ENCODE measurements at places on chromosomes 4 and X.

- no peak for DNase-seq
These were observed 13.1 kb upstream of the AFF1 start for GRCh38 chr4:86921608-86922252.

GRCh38 chr4:87498446-87498900 is 30.7 kb downstream of the SPARCL1 start:
- DNase-seq: no peak

- no peak for DNase-seq
These were observed 96.2 kb downstream of the RELL1 start for GRCh38 chr4:37590016-37590415.

GRCh38 chrX:133818019-133818418 is 167.4 kb downstream of the GPC3 start:
- DNase-seq: no peak

- no peak for DNase-seq
These were observed 463.1 kb downstream of the PCDH7 start for GRCh38 chr4:31183256-31183655.

DNA sequence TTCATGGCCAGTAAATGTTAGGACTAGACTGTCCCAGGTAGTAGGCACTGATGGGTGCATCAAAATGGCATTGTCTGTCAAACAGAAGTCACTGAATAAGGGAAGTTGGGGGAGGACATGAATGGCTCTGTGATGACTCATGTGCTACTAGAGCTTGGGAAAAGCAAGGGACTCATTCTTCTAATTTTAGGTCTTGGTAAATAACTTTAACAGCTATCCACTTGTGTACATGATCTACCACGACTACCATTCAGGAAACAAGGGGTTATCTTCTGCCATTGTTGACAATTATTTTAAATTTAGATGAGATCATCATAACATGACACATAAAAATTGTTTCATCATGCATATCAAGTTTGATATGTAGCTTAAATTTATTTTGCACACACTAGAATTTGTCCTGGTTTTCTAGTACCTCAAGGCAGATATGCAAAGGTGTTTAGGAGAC is 6.3 kb downstream of the AREG start:
- no peak for DNase-seq

DNA sequence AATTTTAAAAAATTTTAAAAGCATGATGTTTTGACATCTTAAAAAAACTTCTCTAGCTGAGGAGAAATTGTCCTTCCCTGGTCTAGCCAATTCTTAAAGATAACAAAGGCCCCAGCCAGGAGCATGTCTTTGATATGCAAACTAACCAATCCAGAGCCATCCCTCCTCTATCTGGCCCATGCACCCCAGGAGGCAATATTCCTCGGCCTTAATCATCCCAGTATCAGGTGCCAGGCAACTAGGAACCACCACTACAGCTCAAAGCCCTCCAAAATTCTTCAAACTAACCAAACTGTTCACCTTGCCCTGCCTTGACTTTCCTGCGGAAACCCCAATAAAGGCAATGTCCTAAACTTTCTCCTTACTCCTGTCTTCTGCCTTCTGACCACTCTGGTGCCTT is 97.8 kb upstream of the USP9X start:
- no peak for DNase-seq

Data from activated T-helper 9 cell treated with anti-CD3 and anti-CD28 coated beads, Interleukin-2, amount 50 U/mL, for 16 hours (primary cell).